ENCODE measurements at places on chromosomes 12 and 14. TPM values are rescaled to one million over a fixed set of nuclear protein-coding genes. Genes with fewer than 3 reads are reported as not detected.

- no peak for DNase-seq
Observed at GRCh38 chr12:49283541-49284429, 11.2 kb upstream of the PRPH start.

DNA sequence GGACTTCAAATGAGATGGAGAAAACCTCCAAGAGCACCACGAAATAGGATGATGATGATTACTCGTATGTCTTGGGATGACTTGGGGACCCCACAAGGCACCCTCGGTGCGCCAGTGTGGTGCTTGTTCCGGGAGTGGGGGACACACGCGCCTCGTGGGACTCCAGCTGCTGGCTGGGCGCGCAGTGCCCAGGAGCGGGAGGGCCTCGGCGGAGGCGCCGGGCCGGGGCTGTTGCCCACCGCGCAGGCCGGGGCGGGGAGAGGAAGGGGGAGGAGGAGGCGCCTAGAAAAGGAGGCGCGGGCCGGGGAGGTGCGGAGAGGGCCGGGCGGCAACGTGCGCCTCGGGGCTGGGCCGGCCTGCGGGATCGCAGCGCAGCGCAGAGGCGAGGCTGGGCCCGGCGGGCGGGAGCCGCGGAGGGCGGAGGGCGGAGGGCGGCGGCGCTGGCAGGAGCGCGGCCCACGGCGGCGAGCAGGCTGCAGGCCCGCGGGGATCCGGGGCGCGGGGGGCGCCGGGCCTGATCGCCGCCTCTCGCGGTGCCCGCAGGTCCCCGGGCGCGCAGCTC lies at the start of gene RFLNA:
TSS of gene RFLNA (plus strand) at position 314 of the 562 bp plus-strand sequence. CDS start 337 bp downstream, outside the sequence.
- no peak for DNase-seq

- DNase-seq: no peak
Observed at GRCh38 chr14:84409435-84409834, 1120.5 kb upstream of the FLRT2 start.

DNA sequence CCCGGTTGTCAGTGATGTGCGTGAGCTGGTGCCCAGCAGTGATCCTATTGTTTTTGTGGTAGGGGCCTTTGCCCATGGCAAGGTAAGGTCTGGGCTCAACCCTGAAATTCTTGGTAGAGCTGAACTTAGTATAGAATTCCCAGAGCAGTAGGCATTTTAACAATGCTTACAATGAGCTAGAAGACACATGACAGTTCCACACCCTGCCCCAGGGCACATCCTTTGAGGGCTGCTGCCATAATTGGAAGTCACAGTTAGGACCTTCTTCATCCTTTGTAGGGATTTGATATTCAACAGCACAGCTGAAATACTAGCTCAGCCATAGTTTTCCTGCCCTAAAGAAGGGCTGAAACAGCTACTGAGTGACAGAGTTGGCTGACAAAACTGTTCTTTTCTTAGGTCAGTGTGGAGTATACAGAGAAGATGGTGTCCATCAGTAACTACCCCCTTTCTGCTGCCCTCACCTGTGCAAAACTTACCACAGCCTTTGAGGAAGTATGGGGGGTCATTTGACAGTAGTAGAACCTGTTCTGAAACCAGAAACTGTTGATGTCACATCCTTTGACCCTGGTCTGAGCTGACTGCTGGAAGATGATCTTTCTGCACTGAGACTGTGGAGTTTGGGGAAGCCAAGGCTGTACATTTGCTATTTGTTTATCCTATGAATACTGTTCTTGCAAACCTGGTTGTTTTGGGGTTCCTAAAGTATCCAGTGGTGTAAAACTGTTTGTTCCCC lies 4.8 kb downstream of the EMG1 start:
- DNase-seq: no peak

DNA sequence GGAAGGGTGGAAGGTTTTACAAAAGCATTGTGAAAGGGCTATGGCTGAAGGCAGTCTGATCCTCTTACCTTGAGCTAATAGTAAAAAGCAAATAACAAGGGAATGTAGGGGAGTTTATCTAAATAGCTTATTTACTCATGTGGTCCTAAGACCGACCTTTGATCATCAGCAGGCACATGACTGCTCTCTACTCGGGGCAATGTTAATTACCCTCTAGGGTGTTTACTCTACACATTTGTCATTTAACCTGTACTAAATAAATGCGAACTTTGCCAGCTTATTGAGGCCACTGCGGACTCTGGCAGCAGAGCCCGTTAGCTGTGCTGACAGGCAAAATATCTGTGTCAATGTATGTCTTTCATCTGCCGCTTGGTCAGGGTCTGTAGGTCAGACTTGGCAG lies 768.3 kb upstream of the ATXN7L3B start:
- no peak for DNase-seq

DNA sequence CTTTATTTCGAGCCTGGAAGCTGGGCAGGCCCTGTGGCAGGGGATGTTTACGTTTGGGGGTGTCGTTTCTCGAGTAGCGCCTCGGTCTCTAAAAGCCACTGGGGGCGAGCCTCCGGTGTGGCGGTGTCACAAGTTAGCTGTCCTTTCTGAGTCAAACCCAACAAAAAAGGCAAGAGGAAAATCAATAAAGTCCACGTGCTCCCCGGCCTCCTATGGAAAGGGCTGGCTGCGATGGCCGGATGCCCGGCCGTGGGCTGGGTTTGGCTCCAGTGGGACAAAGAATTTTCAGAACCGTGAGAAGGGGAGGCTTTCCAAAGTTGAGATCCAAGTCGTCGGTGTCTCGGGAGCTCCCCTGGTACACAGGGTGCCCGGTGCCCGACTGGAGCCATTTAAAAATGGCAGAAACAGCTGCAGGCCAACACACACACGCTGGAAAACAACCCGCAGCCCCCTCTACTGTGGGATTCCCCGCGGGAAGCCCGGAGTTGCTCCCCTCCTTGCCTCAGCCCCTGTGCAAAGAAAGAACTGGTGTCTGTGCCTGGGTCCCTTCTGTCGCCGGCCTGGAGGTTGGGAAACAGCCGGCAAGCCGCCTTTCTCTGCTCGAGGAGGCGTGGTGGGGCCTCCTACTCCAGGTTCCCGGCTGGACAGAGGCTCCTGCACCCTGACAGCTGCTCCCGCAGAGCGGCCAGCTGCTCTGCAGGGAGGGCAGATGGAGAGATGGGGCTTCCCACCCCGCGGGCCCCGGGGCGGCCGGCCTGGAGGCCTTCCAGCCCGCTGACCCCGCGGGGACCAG lies 1.9 kb downstream of the BCL7A start:
- DNase-seq: no peak

GRCh38 chr14:52553671-52554575 lies 1.3 kb downstream of the GPR137C start:
- peak; percentile 92 for DNase-seq

Gene DLGAP5
- 2.2 TPM for total RNA-seq

Gene PXN
- total RNA-seq: 95.3 TPM
